ENCODE measurements at places on chromosomes 2 and 18. TPM values are rescaled to one million over a fixed set of nuclear protein-coding genes. Genes with fewer than 3 reads are reported as not detected.

Gene RUFY4
- total RNA-seq = not detected

Gene SERPINB13
- not detected for total RNA-seq

Gene OSBPL6
- total RNA-seq = 2.7 TPM

Gene PLCL1
- total RNA-seq = 0.23 TPM

Gene TSPYL6
- not detected for total RNA-seq

Gene CMPK2
- total RNA-seq = 0.61 TPM

Gene ID2
- total RNA-seq = 125 TPM

Gene STARD6
- 0.23 TPM for total RNA-seq

Gene LYG2
- not detected for total RNA-seq

Gene SPDYA
- total RNA-seq = 0.99 TPM

Gene SCN3A
- not detected for total RNA-seq

Gene NEU2
- not detected for total RNA-seq

Gene LTBP1
- 0.15 TPM for total RNA-seq

Gene LRP1B
- not detected for total RNA-seq

Gene MARCHF7
- total RNA-seq = 69.8 TPM

Gene IL36A
- not detected for total RNA-seq

Gene KHK
- total RNA-seq = 15.2 TPM

Gene KIAA2012
- not detected for total RNA-seq

Gene SCN7A
- total RNA-seq = not detected

Gene SPHKAP
- total RNA-seq = not detected

Gene VWA3B
- total RNA-seq = not detected

Gene TNFAIP6
- total RNA-seq = not detected

Gene GYPC
- total RNA-seq = 140 TPM

Gene FOXD4L1
- 0.21 TPM for total RNA-seq

Gene FBXO15
- 1.1 TPM for total RNA-seq

Gene RAB6C
- total RNA-seq = 0.06 TPM

Gene SOX11
- total RNA-seq = not detected

Gene KCNE4
- total RNA-seq = not detected

Gene IL1RL1
- total RNA-seq = 0.25 TPM
